C1 segment of cervical spinal cord (tissue), 14 donors: ENCODE measurements at places on chromosomes 2 and 18.

GRCh38 chr2:191384829-191385228 lies 139.6 kb downstream of the MYO1B start:
- DNase-seq: no peak

DNA sequence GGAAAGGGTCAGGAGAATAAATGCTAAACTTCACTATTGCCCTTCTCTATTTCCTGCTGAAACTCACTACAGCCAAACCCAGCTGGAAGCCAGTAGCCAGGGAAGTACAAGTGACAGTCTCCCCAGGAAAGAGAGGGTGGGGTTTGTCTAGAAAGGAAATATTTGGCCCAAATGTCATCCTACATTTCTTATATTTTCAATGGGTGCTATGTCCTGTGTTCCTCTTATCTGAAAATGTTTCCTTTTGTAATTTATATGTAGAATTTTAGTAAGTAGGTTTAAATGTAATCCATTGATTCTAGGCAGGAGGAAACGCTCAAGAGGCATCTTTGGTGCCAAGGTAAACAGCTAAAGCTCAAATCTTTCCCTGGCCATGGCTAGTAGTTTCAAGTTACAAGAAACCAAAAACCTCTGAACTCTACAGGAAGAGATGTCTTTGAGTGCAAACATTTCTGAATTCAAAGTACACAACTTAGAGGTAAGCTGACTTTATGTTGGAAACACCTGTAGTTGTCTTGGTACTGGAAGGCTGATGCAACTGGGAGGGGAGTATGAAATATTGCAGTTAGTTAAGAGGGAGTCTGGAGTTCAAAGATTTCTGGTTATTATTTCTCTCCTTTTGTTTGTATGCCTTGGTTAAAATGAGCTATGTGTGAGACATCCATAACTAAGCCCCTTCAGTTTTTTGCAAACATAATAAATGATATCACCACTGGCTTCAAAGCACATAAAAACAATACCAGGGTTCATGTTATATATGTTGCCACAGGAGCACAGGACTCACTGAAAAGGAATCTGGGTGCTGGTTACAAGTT lies 356.1 kb upstream of the ZC3H15 start:
- DNase-seq: no peak

GRCh38 chr2:224638301-224638823 lies 53.2 kb upstream of the CUL3 start:
- no peak for DNase-seq

GRCh38 chr2:232886632-232887031 lies 16.6 kb downstream of the SNORC start:
- DNase-seq: no peak

GRCh38 chr2:12177455-12178288 lies 431.2 kb downstream of the LPIN1 start:
- DNase-seq: no peak

DNA sequence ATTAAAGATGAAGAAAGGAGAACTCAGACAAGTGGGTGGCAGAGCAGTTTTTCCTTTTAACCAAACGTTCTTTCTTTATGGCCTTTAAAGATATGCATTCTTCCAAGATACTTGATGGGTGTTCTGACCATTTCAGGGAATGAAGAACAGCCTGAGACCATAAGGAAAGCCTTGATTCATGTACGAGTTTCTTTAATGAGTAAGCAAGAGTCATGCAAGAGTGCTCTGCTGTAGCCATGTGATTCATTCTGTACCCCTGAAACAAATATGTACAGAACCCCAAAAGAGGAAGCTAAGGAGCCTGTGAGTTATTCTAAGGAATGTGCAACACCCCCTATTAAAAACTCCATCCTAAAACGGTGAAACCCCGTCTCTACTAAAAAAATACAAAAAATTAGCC lies 372.8 kb downstream of the MTX2 start:
- no peak for DNase-seq

GRCh38 chr2:1690056-1690775 lies 54.1 kb downstream of the PXDN start:
- no peak for DNase-seq

DNA sequence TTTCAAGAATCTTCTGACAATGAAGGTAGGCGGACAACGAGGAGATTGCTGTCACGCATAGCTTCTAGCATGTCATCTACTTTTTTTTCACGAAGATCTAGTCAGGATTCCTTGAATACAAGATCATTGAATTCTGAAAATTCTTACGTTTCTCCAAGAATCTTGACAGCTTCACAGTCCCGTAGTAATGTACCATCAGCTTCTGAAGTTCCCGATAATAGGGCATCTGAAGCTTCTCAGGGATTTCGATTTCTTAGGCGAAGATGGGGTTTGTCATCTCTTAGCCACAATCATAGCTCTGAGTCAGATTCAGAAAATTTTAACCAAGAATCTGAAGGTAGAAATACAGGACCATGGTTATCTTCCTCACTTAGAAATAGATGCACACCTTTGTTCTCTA lies 35.8 kb downstream of the MARCHF7 start:
- DNase-seq: no peak

GRCh38 chr18:63970809-63971205 lies 926 bp downstream of the SERPINB8 start:
- peak; percentile 67 for DNase-seq

DNA sequence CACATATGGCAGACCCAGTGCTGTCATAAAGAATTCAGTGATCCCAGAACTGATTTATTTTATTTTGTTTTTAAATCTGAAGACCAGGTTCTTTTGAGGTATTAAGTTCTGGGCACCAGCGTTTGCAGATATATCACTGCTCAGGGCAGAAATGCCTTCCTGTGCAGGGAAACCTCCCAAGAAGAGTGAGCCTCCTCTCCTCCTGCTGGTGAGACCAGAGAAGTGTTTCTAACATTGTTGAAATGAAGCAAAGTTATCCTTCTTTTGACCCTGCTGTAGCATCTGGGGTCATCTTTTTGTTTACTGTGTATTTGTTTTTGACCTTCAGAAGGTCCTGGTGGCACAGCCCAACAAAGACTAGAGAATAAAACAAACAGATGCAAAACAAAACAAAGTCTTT lies 94.0 kb downstream of the AQP4 start:
- no peak for DNase-seq

- DNase-seq: peak; percentile 55
Observed at GRCh38 chr18:13800505-13801259, 23.3 kb upstream of the MC5R start.

DNA sequence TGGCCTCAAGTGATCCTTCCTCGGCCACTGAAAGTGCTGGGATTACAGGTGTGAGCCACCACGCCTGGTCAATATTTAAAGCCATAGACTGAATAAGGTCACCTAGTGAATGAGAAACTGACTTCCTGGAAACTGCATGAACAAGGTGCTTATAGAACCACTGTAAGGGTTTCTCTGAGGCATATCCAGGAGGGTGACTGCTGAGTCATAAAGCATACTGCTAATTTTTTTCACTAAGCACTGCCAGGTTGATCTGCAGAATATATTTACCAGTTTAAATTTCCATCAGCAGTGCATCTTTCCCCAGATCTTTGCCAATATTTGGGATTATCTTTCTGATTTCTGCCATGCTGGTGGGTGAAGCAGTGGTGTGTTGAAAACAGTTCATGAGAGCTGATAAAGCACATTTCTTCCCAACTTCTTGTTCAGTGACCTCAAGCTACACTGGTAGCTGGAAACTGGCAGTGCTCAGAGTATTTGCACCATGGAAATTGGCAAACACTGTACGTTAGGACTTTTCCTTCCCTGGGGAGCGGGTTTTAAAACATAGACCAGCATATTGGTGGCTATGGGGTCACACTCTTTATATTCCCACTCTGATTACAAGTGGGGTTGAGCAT lies 4.2 kb upstream of the CLIP4 start:
- DNase-seq: no peak

DNA sequence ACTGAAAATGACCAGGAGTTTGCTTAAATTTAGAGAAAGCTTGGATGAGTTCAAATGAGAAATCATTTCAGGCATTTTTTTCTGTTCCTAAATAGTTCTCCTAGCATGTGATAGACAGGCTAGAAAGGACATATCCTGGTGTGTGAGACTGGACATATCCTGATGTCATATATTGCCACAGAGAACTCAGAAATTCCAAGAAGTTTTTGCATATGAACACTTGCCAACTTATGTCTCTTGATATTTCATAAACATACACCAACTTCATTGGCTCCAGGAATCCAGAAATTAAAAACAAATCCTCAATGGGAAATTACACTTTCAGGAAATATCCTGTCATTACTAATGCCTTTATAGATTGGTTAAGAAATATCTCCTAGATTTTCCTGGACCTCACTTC lies 2.9 kb upstream of the SERPINB4 start:
- DNase-seq: no peak

- no peak for DNase-seq
Observed at GRCh38 chr2:239300871-239301735, 99.7 kb downstream of the HDAC4 start.

DNA sequence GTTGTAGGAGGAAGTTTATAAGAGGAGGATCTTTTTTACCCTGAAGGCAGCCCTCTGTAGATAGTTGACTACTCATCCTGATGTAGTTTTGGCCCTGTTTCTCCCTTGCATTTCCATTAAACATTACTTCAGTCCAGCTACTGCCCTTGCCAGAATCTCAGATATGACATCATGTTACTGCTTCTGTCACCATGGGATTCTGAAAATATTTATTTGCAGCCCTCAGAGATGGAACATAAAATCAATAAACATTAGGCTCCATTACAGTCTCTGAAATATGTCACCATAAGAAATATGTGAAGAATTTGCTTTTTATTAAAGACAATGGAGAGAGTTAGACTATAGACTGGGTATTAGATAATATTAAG lies 68.7 kb upstream of the STK39 start:
- no peak for DNase-seq

DNA sequence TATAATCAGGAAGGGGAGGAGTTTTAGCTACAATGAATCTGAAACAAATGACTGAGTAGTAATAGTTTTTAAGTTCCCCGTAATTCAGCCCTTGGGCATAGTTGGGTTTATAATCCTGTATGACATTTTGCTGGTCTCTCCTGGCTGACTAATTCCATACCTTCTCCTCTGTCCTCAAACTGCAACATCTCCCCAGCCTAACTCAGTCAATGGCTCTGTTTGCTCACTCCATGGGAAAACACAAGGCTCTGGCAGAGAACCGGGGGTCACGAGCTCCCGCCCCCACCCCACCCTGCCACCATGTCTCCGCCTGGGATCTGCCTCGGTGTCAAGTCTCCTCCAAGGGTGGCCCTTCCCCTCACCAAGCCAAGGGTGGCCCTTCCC lies 168.6 kb downstream of the HDAC4 start:
- DNase-seq: no peak
